ENCODE measurements at places on chromosomes 3 and 15. TPM values are rescaled to one million over a fixed set of nuclear protein-coding genes. Genes with fewer than 3 reads are reported as not detected.

Gene ADAMTS17
- total RNA-seq: 2.0 TPM

Gene ASB14
- not detected for total RNA-seq

Gene FOXL2
- not detected for total RNA-seq

Gene ROPN1
- not detected for total RNA-seq

Gene PRSS50
- 0.50 TPM for total RNA-seq

DNA sequence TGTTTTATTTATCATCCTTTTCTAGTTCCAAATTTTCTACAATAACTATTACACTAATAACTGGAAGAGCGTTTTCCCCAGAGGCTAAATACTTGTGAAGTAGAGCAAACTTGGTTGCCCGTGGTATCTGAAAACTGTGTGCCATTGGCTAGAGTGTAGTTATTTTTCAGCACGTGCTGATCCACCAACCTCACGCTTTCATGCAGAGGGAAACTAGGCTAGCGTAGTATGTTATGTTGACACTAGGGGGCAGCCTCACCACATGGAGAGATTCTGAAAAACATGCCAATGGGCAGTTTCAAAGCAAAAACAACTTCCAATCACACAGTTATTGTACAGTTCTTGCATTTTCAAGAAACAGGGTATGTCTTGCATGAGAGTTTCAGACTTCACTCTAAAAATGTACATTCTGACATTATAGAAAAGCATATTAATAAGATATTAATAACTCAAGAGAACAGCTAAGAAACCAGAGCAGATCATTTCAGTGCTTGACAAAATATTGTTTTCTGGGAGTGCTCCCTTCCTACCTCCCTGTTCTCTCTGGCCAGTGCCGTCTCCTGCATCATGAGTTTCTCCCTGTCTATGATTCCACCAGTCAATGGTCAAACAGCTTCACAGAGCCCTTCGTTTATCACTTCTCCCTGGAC is 39.7 kb downstream of the SPATA12 start:
- no peak overlapping the region for H3K4me3 ChIP-seq
- DNase-seq: peak; percentile 48
- 0 out of 2 replicates have a peak overlapping the region, but pooled peaks have one; percentile 62 for H3K27ac ChIP-seq
- no peaks in the 10 kb centered on the region for H3K27me3 ChIP-seq
- no peaks in the 10 kb centered on the region for H3K36me3 ChIP-seq

DNA sequence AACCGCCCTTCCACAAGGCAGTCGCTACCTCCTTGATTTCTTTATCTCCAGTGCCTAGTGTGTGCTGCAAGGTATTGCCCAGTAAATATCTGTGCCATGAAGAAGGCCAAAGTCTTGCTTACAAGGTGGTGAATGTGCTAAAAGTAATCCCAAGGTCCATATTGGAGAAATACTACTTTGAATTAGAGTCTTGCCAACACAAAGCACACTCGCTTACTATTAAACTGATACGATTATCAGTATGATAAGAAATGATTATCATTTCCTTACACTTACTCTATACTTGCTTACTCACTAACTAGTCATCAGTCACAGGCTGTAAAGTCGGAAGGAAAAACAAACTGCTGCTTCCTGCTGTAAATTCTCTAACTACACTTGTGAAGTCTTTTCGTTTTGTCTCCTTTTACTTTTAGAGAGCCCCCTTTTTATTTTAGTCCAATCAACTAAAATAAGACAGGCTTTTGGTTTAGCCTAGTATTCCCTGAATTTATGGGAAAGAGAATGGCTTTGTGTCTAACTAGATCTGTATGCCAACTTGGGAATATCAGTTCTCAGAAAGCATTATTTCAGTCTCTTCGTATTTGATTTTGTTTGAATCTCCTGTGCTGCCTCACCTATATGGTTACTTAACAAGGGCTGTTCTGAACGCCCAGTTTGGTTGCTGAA is 107.1 kb upstream of the TSC22D2 start:
- no peaks in the 10 kb centered on the region for H3K27me3 ChIP-seq
- no peaks in the 10 kb centered on the region for H3K36me3 ChIP-seq
- H3K4me3 ChIP-seq: 0 out of 2 replicates have a peak overlapping the region, but pooled peaks have one; percentile 11
- DNase-seq: no peak
- H3K27ac ChIP-seq: 0 out of 2 replicates have a peak overlapping the region, but pooled peaks have one; percentile 5

- H3K36me3 ChIP-seq: no peaks in the 10 kb centered on the region
- H3K27ac ChIP-seq: no peak overlapping the region
- peak; percentile 35 for DNase-seq
Measured at GRCh38 chr3:171846597-171846996, 3.4 kb downstream of the TMEM212 start.

DNA sequence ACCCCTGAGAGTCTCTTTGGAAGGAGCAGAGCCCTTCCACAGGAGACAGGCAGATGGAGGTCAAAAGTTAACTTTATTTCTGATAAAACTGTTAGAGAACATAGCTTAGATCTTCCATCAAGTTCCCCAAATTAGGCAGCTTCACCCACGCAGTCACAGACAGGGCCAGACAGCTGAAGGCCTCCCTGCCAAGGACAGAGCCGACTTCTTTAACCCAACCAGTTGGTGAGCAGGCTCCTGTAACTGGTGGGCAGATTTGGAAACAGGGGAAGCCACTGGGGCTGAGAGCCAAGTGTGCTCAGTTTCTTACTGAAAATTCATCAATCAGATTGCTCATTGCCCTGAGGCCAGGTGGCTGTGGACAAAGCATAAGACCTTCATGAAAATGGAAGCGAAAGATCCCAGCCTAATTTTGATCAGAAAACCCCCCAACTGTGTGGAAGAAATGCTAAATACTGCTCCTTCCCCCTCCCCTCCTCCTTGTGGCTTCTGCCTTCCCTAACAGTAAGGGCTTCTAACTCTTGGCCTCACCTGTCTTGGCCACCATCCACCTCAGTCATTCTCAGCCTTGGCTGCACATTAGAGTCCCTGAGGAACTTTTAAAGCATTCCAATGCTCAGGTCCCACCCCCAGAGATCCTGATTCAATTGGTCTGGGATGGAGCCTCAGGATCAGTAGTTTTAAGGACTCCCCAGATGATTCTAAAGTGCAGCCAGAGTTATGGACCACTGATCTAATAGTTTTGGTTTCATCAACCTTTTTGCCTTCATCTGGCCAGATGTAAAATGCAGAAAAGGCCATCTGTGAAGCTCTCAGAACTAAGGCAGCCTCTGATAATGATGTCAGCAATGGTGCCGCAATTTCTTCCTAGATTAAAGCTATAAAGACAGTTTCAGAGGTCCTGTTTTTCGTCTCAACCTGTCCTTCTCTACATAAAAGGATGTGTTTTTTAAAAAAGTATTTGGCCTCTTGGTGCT is 11.5 kb downstream of the CLRN1 start:
- no peaks in the 10 kb centered on the region for H3K36me3 ChIP-seq
- no peaks in the 10 kb centered on the region for H3K4me1 ChIP-seq
- no peaks in the 10 kb centered on the region for H3K27me3 ChIP-seq
- no peak overlapping the region for H3K27ac ChIP-seq
- H3K4me3 ChIP-seq: no peak overlapping the region
- no peak for DNase-seq

- H3K4me1 ChIP-seq: no peaks in the 10 kb centered on the region
- H3K27me3 ChIP-seq: no peaks in the 10 kb centered on the region
- DNase-seq: no peak
Measured at GRCh38 chr3:18732474-18732873, 307.3 kb upstream of the SATB1 start.

DNA sequence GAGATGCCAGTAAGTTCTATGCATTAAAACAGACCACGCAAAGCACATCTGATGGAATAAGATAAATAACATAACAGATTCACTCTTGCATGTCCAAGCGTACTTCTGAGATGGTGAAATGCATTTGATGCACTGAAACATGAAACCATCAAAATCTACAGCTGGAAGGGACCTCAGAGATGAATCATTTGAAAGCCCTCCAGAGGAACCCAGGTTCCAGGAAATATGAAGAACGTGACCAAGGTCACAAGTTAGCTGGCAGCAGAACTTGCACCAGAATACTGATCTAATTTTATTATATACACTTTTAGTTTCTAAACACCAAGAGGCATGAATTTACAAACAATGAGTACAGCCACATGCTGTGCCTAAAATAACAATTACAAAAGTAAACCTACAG is 957.1 kb downstream of the FHIT start:
- no peaks in the 10 kb centered on the region for H3K4me1 ChIP-seq
- DNase-seq: no peak
- H3K27ac ChIP-seq: no peak overlapping the region
- no peak overlapping the region for H3K4me3 ChIP-seq
- no peaks in the 10 kb centered on the region for H3K27me3 ChIP-seq
- H3K36me3 ChIP-seq: no peaks in the 10 kb centered on the region

GRCh38 chr15:44775953-44776352 is 39.6 kb downstream of the TRIM69 start:
- no peak overlapping the region for H3K4me3 ChIP-seq
- H3K36me3 ChIP-seq: no peaks in the 10 kb centered on the region
- H3K27me3 ChIP-seq: no peaks in the 10 kb centered on the region
- no peaks in the 10 kb centered on the region for H3K4me1 ChIP-seq

- H3K27ac ChIP-seq: no peak overlapping the region
- DNase-seq: no peak
- 0 out of 2 replicates have a peak, but pooled peaks cover 5% of the 10 kb centered on the region for H3K36me3 ChIP-seq
- H3K27me3 ChIP-seq: no peaks in the 10 kb centered on the region
- peaks cover 24% of the 10 kb centered on the region for H3K4me1 ChIP-seq
Measured at GRCh38 chr3:15803921-15804320, 6.1 kb upstream of the ANKRD28 start.

GRCh38 chr3:101123081-101123480 is 129.9 kb upstream of the ABI3BP start:
- H3K4me1 ChIP-seq: no peaks in the 10 kb centered on the region
- H3K36me3 ChIP-seq: no peaks in the 10 kb centered on the region
- DNase-seq: no peak
- H3K4me3 ChIP-seq: no peak overlapping the region
- H3K27me3 ChIP-seq: no peaks in the 10 kb centered on the region

DNA sequence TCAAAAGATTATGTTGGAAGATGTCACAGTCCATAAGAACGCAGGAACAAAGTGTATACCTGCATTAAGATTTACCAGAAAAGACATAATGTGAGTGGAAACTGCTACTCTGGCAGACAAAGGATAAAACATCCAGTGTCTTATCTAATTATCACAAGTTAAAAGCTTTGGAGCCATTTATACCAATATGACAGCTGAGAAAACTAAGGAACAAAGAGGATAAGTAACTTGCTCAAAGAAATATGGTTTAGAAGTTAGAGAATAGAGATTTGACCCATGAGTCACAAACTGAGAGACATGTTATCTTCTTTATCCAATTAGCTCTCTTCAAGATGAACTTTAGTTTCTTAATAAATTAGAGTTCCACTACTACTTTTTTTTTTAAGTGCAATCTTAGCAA is 1473.7 kb downstream of the OTOL1 start:
- no peak for DNase-seq
- H3K27me3 ChIP-seq: no peaks in the 10 kb centered on the region
- H3K36me3 ChIP-seq: no peaks in the 10 kb centered on the region
- H3K27ac ChIP-seq: no peak overlapping the region

DNA sequence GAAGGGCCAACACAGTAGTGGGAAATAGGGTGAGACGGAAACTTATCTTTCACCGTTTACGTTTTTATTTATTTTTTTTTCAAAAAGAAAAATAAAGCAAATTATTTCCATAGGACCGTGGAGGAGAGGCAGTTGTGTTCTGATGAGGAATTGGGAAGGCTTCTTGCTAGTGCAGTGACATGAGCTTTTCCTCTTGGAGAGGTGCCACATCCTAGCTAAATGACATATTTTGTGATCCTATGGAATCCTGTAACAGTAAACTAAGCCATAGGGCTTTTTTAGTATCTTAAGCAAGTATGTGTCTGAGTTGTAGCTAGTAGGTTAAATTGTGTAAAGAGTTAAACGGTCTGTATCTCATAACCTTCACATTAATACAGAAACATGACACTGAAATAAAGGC is 609.9 kb downstream of the RBMS3 start:
- no peak overlapping the region for H3K4me3 ChIP-seq
- H3K27me3 ChIP-seq: no peaks in the 10 kb centered on the region
- H3K36me3 ChIP-seq: no peaks in the 10 kb centered on the region

DNA sequence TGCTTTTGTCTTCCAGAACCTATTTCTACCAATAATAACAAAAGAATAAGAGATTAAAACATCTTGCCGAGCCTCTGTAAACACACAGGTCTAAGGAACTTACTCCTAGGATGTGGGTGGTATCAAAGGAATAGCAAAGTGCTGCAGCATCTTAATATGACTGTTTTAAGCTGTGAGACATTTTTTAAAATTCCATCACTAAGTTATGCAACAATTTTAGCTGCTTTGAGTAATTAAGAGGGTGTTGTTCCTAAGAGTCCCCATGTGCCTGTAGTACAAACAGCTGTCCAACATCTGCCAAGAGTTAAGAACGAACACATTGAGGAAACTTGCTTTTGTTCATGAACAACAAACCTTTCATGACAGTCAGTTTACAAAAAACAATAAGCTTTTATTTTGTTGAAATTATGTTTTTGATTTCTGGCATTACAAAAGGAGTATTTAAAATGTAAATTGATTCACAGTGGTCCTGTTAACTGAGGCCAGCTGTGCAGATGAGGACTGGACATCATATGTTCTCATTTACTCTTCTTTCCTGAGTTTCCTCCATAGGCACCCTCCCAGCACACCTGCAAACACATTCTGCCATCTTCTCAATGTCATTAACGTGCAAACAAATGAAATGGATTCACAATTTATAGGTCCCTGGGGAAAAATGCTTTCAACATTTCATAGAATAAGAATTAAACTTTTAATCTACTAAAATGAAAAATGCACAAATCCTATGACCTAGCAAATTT is 337.3 kb upstream of the ARHGEF26 start:
- no peak overlapping the region for H3K27ac ChIP-seq
- H3K4me1 ChIP-seq: no peaks in the 10 kb centered on the region
- H3K4me3 ChIP-seq: no peak overlapping the region
- no peak for DNase-seq

- H3K4me3 ChIP-seq: no peak overlapping the region
- no peaks in the 10 kb centered on the region for H3K27me3 ChIP-seq
- no peak for DNase-seq
- no peak overlapping the region for H3K27ac ChIP-seq
- no peaks in the 10 kb centered on the region for H3K4me1 ChIP-seq
Measured at GRCh38 chr15:57618325-57618724, 26.6 kb downstream of the MYZAP start.

DNA sequence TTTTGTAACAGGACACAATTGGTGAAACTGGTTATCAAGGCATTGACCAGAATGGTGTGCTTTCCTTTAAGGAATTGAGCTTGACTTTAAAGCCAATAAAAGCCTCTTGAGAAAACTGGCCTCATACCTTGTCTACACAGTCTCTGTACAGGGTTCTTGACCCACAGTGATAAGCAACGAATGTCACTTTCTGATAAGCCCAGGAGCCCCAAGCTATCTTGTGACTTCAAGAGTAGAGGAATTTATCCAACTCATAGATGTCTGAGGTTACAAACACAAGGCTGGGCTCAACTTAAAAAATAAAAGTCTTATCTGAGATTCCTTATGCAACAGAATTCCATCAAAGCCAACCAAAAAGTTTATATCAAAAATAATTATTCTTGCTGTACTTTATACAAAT is 212.1 kb downstream of the GBE1 start:
- no peak overlapping the region for H3K4me3 ChIP-seq
- no peak for DNase-seq
- no peaks in the 10 kb centered on the region for H3K27me3 ChIP-seq
- no peaks in the 10 kb centered on the region for H3K36me3 ChIP-seq
- no peak overlapping the region for H3K27ac ChIP-seq
